Hematopoietic multipotent progenitor cell treated with erythropoietin and hydrocortisone succinate and interleukin-3 and kit ligand, for 8 days (in vitro differentiated cells): ENCODE measurements at places on chromosomes 2 and 18.

DNA sequence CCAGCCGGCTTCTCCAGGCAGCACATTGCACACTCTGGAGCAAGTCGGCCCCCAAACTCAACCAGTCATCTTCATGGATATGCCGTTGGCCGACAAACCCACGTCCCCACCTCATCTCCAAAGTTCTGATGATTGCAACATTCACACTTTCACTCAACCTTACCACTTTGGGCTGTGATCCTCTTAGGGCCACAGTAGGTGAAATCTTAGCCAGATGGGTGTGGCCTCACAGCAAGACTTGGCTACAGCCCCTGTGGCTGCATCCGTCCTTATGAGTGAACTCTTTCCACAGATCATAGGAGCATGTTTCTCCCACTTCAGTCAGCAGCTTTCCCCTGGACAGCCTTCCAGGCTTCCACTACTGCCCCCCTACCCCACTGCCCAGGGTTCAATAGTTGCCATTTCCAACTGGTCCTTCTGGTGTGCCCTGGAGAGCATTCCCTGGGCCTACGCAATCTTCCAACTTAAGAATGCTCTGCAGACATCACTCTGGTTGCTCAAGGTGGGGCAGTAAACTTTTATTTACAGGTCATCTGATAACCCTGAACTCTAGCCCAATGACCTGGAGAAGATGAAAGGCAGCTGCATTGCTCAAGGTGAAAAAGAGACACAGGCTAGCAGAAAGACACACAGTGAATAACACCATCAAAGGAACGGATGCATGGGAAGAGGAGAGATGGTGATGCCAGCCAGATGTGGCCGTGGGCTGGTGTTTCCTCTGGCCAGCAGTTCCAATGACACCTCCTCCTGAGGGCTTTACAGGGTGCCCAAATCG, 34.5 kb downstream of the ARL4C start:
- DNase-seq = no peak

DNA sequence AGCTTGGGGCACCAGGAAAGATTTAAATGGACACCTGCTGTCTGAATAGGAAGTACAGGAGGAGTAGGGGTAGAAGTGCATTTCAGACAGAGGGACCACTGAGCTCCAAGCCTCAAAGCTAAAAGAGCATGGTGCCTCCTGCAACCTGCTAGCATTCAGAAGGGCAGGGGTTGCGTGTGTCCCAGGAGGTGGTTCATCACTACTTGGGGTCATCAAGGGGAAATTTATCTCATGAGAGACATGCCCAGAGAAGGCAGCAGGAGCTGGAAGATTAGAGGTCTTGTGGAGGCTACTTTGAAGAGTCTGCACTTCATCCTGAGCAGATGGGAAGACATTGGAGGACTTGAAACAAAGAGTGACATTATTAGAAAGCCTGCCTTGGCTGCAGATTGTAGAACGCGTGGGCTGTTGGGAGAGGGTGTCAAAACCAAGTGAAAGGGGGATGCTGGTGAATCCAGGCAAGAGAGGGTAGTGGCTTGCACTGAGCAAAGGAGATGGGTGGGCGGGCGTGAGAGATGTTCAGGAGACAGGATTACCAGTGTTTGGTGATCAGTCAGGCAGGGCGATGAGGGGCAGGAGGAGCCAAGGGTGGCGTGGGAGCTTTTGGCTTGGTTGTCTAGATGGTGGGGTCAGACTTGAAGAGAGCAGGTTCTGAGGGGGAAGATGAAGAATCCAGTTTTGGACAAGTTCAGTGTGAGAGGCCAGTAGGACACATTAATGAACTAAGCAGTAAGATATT, 154.0 kb downstream of the DYSF start:
- DNase-seq = peak; percentile 56

- no peak for DNase-seq
Observed at GRCh38 chr2:84493514-84493913, 22.8 kb upstream of the DNAH6 start.

DNA sequence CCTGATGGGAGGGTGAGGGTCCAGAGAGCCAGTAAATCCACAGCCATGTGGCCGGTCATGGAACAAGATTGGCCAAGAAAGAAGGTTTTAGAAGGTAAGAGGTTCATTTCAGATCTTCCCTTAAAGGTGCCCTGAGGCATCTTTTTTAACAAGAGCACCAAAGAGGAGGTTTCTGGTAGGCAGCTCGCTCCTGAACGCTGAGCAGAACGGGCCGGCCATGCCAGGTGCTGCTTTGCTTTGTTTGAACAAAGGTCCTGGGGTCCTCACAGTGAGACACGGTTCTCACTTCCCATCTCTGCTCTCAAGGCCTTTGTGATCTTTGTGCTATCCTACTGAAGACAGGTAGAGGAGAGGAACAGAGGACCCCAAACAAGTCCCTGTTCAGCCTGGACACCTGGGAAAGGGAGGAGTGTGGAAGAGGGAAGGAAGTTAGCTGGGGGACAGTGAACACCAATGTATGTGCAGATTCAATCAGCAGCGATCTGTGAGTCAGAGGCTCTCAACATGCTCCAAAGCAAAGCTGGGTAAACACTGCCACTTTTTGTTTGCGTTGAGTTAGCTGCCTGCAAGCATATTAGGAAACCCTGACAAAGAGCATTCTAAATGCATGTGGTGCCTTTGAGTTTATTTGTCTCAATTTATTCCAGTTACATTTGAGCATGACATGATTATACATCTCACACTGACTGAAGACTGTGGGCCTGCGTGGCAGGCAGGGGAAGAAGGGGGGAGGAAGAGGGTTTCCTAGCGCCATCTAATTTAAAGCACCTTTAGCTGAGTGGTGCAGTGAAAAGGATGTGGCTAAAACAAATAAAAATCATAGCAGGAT, 102.4 kb downstream of the ASB1 start:
- DNase-seq = no peak

- DNase-seq = no peak
Observed at GRCh38 chr2:101558740-101559525, 84.0 kb upstream of the RFX8 start.

DNA sequence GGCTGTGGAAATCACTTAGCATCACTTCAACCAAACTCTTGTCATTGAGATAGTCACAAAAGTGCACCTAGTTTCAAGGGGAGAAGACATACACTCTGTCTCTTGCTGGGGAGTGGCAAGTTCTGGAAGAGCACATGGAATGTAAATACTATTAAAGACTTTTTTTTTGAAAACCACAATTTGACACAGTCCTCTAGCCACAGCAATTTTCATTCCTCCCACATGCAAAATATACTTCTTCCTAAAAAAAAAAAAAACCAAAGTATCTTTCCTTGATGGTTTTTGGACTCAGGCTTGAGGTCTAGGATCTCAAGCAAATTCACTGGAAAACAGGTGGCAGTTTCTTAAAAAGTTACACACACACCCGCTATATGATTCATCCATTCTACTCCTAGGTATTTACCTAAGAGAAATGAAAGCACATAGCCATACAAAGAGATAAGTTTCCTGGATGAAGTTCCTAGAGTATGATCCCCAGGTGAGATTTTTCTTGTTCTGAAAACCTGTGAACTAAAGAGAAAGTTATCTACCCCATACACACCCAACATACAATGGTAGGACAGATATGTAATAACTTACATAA, 295.8 kb downstream of the SP3 start:
- DNase-seq = no peak

- DNase-seq = no peak
Observed at GRCh38 chr18:49967171-49967570, 153.8 kb upstream of the ACAA2 start.

GRCh38 chr2:162090109-162090508, 16.1 kb upstream of the DPP4 start:
- DNase-seq = no peak

- DNase-seq = no peak
Observed at GRCh38 chr2:48707466-48707865, 48.1 kb downstream of the LHCGR start.

GRCh38 chr2:2320486-2321199, 10.4 kb downstream of the MYT1L start:
- no peak for DNase-seq

DNA sequence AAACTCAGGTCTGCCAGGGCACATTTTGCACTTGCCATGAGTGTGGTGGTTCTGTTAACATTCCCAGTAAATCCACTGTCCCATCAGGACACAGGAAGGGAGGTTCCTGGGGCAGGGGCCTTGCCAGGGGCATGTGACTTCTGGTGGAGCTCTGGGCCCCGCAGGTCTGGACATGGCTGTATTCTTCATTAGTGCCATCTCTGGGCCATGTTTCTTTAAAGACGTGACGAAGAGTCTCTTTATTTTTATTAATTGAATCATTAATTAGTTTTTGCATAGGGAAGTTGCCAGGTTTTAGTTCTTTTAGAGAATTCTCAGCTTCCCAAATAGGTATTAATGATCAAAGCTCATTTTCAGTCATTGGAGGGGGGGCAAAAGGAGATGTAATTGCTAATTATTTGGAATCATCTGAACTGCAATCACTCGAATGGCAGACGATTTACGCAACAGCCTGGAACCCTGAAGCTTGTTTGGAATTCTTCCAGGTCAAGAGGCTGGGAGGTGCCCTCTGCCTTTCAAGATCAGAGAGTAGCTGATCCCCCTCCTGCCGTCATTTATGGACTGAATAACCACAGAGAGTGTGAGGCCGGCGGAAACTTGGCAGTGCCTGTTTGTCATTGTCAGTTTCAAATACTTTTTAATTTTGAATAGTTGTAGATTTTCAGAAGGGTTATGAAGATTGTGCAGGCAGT, 106.2 kb downstream of the RTP5 start:
- DNase-seq = no peak

GRCh38 chr2:63189026-63189425, 138.4 kb downstream of the OTX1 start:
- peak; percentile 56 for DNase-seq

DNA sequence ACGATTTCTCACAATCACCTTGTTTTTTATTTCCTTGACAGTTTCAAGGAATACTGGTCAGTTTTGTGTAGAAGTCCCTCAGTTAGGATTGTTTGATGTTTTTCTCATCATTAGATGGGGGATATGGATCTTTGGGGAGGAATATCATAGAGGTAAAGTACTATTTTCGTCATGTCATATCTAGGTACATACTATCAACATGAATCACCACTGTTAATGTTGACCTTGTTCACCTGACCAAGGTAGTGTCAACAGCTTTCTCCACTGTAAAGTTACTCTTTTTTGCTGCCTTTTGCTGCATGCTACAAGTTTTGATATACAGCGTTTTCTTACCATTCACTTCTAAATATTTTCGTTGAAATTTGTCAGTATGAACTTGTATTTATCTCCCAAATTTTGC, 32.7 kb downstream of the NLRC4 start:
- DNase-seq = no peak

- no peak for DNase-seq
Observed at GRCh38 chr18:63284827-63285733, 34.5 kb downstream of the BCL2 start.

DNA sequence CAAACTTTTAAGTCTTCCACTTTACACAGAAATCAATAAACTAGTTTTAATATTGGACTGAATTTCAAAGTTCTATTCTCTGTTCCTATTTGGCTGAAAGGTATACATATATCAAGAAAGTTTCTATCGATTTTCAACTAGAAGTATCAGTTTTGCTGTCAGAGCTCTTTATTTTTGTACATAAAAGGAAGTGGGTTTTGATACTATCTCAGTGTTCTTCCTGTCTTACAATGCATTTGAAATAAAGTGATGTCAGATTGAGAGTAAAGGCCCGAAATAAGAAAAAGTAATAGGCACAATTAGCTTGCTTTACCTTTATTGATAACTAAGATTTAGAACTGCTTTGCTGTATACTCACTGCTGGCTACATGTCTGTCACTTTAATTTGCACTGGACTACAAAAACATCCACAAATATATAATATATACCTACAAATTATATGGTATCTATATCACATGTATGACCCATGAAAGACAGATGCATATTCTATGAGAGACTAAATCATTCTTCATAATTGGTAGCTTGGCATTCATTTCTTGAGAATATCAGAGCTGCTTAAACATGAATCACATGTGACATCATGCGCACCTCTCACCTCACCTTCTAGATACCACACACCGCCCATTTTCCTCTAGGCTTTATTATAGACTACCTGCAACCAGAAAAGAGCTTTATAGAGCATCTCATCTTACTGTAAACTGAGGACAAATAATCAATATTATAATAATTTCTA, 83.6 kb downstream of the ASXL2 start:
- DNase-seq = no peak

- no peak for DNase-seq
Observed at GRCh38 chr18:22322243-22322691, 95.4 kb downstream of the CTAGE1 start.

DNA sequence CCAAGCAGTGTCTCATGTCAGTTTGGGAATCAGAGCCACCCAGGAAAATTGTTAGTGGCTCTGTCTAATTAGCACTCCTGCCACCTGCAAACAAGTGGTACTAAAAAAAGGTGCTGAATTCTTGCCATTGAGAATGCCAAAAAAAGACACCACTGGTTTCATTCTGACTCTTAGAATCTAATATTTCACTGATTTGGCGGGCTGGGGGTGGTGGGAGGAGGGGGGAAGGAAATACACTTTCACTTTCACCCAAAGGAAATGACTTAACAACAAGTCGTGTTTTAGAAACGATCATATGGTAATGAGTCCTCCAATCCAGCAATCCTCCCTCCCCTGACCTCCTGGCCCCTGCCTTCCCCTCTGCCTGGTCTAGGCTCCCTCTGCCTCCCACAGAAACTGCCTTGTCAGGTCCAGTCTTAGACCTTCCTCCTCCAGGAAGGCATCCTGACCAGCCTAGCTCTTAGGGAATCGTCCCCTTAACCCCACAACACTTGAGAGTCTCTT, 4.4 kb upstream of the KLHL29 start:
- DNase-seq = no peak
